Left ventricle myocardium inferior (tissue), 1 donor: ENCODE measurements at places on chromosomes 16 and 17. TPM values are rescaled to one million over a fixed set of nuclear protein-coding genes. Genes with fewer than 3 reads are reported as not detected.

GRCh38 chr16:50428116-50428515 is 59.3 kb upstream of the BRD7 start:
- DNase-seq = no peak

DNA sequence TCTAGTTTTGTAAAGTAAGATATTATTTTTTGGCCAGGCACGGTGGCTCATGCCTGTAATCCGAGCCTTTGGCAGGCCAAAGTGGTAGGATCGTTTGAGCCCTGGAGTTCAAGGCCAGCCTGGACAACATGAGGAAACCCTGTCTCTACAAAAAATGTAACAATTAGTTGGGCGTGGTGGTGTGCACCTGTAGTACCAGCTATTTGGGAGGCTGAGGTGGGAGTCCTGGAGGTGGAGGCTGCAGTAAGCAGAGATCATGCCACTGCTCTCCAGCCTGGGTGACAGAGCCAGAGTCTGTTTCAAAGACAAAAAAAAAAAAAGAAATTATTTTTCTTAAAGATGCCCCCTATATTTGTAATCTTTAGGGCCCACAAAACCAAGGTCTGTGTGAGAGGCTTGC is 16.0 kb upstream of the RHOT1 start:
- DNase-seq = no peak

- DNase-seq = no peak
Observed at GRCh38 chr17:57776366-57776765, 31.3 kb upstream of the CCDC182 start.

- no peak for DNase-seq
Observed at GRCh38 chr16:24270721-24271442, 14.7 kb downstream of the CACNG3 start.

GRCh38 chr16:52496051-52496876 is 50.7 kb downstream of the TOX3 start:
- DNase-seq = no peak

DNA sequence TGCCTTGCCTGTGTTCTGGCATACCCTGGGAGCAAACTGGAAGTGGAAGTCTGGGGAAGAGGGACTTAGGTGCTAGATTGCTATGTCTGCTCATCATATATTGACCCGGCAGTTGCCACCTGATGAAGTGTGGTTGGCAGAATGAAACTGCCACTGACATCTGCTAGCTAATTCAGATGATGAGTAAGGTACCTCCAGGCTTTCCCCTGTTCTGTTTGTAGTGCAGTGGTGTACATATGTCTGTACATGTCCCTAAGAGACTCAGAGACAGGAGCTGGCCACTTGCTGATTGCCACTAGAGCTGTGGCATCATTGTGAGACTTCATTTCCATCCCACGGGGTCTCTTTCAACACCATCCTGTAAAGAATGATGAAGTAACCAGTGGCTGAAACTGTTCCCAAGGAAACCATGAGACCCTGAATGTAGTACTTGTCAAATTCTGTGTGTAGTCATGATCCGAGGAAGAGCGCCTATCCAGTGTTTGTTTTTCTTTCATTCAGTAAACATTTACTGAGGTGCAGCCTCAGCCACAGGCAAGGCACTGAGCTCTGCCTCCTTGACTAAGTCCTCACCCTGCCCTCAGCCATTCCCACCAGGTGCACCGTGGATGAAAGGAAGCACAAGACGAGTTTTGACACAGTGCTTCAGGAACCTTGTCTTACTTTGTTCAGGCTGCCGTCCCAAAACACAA is 13.2 kb downstream of the CLUAP1 start:
- no peak for DNase-seq

DNA sequence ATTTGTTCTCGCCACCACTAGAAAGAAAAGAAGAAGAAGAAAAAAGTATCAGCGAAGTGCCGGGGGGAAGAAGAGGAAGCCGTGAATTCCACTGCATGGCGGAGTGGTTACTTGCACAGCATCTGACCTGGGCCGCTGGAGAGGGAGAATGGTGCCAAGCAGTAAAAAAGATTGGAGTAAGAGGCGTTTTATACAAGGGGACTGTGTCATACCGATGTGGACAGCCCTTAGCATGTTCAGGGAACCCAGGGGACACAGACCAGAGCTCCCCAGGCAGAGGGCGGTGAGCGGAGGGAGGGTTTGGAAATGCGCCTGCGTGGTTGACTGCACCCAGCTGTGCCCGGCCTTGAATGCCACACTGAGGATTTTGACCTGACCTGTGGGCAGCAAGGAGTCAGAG is 52.8 kb downstream of the PLXDC1 start:
- no peak for DNase-seq

YBX2 gene
- total RNA-seq = 0.77 TPM

- no peak for DNase-seq
Observed at GRCh38 chr17:40443988-40444899, 994 bp downstream of the IGFBP4 start.
